Stimulated activated CD8-positive, alpha-beta memory T cell treated with anti-CD3 and anti-CD28 coated beads, Interleukin-2, amount 100 ng/mL, for 48 hours (primary cell): ENCODE measurements at places on chromosomes 13 and 19.
A peak's percentile ranks its signal among the peaks of the same experiment; 100 is the strongest.

- no peak for DNase-seq
Measured at GRCh38 chr19:17335575-17335974, 920 bp upstream of the ANO8 start.

DNA sequence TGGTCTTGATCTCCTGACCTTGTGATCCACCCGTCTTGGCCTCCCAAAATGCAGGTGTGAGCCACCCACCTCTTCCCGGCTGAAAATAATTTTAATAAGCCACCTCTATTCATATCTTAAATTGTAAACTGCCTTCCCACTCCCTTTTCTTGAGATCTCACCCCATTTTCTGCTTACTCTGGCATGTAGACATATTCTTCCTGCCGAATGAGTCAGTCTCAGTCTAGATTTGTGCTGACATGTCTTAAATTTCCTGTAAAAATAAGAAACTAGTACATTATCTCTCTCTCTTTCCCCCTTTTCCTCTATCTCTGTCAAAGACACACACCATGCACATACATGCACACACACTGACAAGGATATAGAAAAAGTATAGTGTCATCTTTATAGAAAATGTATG is 60.9 kb downstream of the THSD1 start:
- no peak for DNase-seq

- no peak for DNase-seq
Measured at GRCh38 chr19:11418549-11419506, at the start of gene RGL3. Gene RGL3 (minus strand): TSS chr19:11419314. CDS start chr19:11419278, 36 bp downstream.

- no peak for DNase-seq
Measured at GRCh38 chr19:1921825-1922224, 16.6 kb downstream of the ADAT3 start.

- no peak for DNase-seq
Measured at GRCh38 chr13:111423168-111423785, 102.8 kb downstream of the TEX29 start.

GRCh38 chr19:38375098-38375493 is 725 bp downstream of the PSMD8 start:
- no peak for DNase-seq

DNA sequence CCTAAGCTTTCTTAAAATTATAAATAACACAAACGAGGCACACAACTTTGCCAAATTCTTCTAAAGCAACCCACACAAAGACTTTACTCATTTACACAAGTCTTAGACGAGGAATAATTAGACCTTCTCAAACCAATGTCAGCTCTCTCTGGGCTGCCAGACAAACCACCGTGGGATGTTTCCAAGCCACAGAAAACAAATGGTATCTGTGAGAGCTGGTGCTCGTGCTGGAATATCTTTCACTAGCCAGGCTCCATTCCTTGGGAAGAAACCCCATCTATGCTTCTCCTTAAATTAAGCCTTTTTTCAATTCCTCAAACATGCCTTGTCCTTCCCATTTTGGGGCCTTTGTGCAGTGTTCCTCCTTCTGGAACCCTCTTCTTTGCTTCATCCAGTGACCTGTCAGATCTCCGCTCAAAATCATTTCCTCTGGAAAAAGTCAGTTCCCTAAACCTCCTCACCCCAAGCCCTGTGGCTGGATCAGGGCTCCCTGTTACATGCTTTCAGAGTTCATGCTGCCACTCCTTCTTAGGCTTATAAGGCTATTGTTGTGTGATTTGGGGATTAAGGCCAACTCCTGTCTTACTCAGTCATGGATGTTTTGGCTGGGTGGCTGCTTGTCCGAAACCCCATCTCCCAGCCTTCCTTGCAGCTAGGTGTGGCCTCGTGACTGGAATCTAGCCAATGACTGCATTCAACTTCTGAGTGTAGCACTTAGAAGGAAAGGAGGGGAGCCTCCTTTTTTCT is 64.2 kb upstream of the GTF2F2 start:
- peak; percentile 13 for DNase-seq

GRCh38 chr19:29266603-29267002 is 53.7 kb upstream of the UQCRFS1 start:
- no peak for DNase-seq

DNA sequence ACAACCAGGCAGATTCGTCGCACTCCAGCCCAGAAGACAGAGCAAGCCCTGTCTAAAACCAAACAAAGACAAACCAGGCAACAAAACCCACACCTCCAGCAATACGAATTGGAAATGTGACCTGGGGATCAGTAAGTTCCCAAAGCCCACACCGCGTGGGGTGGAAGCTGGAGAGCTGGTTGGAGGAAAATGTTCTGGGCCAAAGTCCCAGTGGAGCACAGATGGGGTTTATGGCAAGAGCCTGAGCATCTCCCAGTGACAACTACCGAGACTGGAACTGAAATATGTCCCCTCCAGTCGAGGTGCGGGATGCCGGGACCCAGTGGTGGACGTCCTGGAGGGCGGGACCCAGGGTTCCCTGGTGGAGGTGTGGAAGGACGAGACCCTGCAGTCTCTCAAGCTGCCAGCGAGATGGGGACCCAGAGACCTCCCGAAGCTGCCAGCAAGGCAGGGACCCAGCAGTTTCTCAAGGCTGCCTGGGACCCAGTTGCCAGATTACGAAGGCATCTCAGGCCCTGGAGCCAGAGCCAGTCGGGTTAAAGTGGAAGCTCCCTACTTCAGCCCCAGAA is 22.4 kb upstream of the CPAMD8 start:
- no peak for DNase-seq

- DNase-seq, result no peak
Measured at GRCh38 chr13:21079761-21080592, 18.6 kb upstream of the LATS2 start.

- no peak for DNase-seq
Measured at GRCh38 chr13:85091631-85092234, 707.5 kb downstream of the SLITRK6 start.

DNA sequence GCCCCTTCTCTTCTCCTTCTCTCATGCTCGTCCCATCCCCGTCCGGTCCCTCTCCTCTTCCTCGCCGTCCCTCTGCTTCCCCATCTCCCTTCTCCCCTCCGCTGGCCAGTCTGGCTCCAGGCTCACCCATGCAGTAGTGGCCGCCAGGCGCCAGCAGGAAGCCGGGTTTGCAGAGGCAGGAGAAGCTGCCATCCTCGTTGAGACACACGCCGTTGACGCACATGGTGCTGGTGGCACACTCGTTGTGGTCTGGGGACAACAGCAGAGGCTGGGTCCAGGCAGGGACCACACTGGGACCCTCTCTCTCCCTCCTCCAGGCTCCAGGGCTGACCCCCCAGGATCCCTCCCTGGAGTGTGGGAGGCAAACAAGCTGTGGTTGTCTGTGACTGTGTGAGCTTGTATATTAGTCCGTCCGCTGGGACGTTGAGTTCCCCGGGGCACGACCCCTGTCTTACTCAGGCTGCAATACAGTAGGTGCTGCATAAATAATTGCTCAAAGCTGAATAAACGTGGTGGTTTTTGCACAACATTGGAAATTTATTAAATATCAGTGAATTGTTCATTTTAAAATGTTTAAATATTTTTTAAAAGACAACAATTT is 16.4 kb downstream of the FBN3 start:
- DNase-seq, result no peak

- no peak for DNase-seq
Measured at GRCh38 chr13:37448153-37448552, 150.4 kb downstream of the POSTN start.

DNA sequence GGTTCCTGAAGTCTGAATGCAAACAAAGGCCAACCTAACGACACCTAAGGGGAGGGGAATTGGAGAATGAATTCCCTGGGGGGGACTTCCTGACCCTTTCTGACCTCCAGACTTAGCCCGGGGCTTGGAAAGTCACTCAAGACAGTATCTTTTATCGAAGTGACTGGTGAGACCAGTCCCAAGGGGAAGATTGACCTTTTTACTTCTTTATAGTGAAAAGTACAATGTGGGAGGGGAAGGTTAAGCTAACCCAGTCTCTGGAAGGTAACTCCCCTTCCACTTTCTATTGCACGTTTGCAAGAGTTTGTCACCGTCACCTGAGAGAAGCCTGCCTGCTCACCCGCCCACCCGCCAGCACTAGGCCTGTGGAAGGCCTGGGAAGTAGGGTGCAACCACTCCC is 111.9 kb downstream of the EFNB2 start:
- DNase-seq, result no peak

DNA sequence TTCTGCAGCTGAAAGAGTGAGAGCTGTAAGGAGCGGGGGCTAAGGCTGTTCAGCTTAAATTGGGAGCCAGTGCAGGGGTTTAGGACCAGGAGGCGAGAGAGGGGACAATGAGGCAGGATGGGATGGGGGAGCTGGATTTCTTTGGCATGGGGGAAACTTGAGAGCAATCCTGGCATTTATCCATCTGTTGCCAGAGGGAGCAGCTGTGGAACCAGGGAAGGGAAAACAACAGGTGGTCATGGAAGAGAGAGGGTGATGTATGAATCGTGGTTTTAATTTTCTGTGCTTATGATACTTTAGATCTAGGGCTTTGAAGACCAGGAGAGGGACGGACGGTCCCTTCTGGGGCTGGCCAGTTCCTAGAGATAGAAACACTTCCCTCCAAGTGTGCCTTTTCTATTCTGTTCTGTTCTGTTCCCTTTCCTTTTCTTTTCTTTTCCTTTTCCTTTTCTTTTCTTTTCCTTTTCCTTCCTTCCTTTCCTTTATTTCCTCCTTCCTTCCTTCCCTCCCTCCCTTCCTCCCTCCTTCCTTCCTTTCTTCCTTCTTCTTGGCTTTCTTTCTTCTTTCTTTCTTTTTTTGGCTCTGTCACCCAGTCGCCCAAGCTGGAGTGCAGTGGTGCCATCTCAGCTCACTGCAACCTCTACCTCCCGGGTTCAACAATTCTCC is 16.0 kb upstream of the CCL25 start:
- no peak for DNase-seq

DNA sequence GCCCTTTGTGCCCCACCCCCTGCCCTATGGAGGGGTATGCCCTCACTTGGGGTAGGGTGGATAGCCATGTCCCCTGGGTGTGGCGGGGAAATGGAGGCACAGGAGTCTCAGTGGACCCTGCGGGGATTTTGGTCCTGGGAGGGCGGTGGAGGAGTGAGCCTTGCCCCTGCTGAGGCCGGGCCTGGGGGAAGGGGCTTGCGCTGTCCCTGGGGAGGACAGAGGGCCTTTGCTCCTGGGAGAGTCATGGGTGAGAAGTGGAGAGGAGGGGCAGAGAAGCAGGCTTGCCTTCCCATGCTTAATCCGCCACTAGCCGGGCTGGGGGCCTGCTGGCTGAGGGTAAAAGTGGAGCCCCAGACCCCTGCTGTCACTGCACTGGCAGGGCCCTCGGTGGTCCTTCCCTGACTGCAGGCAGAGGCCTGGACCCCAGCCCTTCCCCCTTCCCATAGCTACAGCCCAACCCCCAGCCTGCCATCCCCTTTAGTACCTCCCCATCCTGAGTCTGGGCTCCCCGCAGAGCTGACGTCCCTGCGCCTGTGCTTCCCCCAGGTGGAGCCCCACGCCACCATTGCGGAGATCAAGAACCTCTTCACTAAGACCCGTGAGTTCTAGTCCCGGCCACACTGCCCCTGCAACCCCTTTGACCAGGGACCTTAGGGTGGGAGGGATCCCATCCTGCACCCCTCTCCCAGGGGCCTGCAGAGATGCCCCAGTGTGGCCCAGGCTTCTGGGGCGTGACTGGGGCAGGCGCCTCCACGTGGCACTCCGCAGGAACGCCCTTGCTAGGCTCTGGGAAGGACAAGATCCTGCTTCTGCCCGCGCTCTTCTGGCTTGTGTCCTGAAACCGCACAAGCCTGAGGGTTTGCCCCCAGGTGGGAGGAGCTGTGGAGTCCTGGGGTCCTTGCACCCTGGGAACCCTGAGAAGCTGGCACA is 8.9 kb downstream of the NDUFB7 start:
- no peak for DNase-seq

GRCh38 chr13:32008518-32009175 is 22.9 kb upstream of the FRY start:
- no peak for DNase-seq

DNA sequence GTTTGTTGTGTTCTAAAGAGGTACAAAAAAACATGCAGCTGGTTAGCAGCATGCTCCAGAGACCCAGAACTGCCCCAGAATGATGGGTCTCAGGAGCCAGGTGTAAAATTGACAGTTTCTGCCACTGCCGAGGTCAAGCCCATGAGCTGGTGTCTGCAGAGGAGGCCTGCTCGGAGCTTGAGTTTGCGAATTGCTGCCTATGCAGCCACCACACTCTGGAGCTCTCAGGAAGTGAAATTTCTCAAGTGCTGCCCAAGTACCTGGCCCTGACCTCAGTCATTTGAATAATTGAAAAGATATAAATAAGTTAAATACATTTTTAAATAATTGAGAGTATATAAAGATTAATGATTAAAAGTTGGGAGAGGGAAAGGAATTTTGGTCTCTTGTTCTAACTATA is 66.4 kb downstream of the ZAR1L start:
- no peak for DNase-seq

- peak; percentile 53 for DNase-seq
Measured at GRCh38 chr19:610801-611480, 21.3 kb downstream of the HCN2 start.

DNA sequence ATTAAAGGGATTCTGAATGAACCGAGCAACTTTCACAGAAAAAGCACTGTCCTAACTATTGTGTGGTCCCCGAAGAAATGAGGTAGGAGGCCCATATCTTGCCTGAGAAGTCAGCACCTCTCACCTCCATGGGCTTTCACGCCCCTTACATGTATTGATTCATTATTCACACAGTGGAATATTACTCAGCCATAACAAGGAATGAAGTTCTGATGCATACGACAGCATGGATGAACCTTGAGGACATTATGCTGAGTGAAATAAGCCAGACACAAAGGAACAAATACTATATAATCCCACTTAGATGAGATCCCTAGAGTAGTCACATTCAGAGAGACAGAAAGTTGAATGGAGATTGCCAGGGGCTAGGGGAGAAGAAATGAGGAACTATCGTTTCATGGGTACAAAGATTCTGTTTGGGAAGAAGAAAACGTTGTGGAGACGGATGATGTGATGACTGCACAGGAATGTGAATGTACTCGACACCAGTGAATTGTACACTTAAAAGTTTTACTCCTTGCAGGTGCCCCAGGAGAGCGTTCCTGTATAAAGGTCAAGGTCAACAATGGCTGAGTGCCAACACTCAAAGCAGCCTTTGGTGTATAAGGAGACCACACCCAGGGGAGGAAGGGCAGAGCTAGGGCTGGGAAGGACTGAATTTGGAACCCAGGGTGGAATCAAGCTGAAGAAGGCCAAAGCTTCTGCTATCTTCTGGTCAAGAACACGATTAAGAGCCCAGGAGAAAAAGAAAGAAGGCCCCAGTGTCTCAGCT is 22.5 kb downstream of the ZIC5 start:
- no peak for DNase-seq

- DNase-seq, result no peak
Measured at GRCh38 chr19:57506163-57506562, 6.4 kb downstream of the ZNF773 start.

DNA sequence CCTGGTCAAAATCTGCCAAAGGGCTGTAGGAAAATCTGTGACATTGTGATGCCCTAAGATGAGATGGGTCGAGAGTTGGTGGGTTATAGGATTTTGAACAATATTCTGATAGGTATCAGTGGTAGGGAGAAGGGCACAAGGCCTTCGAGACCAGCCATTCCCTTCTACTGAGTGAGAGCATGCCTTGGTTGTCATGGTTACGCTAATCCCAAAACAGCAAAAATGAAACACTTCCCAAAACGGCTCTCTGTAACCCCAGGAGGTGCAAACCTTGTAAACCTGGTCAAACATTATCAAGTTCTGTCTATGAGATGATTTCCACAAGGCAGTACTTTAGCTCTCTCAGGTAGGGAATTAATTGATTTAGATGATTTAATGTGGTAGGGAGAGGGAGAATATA is 158.7 kb upstream of the RNF113B start:
- no peak for DNase-seq

GRCh38 chr19:22532388-22533300 is 101.5 kb upstream of the ZNF492 start:
- DNase-seq, result no peak
